ENCODE measurements at places on chromosomes 16 and 17.

GRCh38 chr16:31464781-31465260 is 5.5 kb downstream of the ARMC5 start:
- DNase-seq = no peak

GRCh38 chr17:7977039-7977438 is 25.4 kb upstream of the GUCY2D start:
- no peak for DNase-seq

DNA sequence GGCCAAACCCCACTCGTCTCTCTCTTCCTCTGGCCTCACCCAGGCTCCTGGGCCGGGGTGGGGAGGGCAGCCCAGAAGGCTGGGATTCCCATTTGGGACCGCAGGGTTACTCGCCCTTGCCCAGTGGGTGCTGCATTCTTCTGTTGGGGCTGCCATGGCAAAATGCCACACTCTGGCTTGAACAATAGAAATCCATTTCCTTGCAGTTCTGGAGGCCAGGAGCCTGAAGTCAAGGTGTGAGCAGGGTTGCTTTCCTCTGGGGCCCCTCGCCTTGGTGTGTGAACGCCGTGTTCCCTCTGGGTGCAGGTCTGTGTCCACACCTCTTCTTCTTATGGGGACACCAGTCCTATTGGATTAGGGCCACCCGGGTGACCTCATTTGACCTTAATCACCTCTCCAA is 105.8 kb upstream of the GSE1 start:
- no peak for DNase-seq

DNA sequence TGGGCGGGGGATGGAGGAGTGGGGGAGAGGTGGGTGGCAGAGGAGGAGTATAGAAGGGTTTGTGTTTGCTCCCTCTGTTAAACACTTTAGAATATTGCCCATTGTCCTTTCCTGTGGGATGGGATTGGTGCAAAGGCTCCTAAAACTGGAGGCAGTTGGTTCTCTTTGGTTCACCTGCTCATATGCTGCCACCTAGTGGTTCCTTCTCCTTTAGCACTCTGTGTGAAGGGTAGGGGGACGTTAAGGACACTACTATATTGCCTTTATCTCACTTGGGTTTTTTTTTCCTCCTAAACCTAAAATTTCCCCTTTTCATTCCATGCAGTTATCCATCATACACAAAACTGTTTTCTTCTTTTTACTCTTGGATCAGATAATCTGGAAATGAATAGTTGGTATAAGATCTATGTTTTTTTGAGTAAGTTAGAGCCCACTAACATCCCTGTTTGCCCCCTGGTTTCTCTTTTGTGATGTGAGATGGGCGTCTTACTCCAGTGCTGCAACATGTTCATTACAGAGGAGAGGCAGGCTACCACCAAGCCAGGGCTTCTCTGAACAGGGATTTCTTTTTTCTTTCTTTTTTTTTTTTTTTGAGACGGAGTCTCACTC is 23.8 kb downstream of the SNX11 start:
- DNase-seq = peak; percentile 77

DNA sequence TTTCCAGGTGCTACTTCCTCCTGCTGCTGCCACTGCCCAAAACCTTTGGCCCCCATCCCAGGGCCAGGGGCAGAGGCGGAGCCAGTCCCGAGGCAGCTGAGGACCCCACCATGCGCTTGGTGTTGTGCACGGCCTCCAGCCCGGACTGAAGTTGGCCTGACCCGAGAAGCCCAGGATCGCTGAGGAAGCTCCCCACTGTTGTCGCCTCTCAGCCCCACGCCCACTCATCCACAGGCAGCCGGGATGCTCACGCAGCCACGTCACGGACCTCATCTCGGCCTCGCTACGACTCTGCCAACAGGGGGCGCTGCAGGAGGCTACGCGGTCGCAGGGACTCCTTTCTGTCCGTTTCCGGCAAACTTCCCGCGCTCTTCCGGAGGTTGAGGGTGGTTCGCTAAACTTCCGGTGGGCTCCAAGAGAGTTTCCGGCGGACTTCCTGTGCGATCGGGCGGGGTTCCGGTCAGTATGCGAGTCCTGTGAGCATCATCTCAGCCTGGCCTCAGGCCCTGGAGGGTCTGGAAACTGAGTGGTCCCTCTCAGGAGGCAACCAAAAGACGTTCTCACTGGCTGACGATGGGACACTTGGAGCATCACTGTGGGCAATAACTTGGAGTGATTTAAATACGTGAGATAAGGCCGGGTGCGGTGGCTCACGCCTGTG is 12.4 kb downstream of the ZG16B start:
- DNase-seq = peak; percentile 34

DNA sequence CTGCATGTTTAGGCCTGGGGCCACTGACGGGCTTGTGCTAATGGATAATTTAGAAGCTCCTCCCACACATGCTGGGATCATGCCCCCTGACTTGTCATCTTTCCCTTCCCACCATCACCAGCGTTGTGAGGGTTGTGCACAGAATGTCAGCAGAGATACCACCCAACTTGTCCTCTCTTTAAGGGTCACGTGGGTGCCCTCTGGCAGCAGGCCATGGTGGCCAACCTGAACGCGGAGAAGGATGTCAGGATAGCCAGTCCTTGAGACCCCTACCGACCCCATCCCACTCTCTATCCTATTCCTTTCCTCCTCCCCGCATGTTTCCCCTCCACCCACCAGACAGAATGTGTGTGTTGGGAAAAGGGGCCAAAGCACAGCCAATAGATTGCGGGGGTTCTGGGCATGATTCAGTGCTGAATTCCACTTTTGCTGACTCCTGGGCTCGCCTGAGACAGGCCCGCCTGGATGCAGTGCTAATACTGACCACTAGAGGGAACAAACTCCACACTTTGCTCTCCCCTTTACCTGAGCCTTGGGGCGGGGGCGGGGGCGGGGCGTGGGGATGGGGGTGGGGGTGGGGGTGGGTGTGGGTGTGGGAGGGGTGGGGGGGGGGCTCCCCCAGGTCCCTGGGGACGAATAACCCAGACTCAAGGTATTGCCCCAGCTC is at the start of gene GH2:
Gene GH2 (minus strand): TSS at position 10 of the 667 bp plus-strand sequence. CDS start 143 bp downstream, outside the sequence.
- peak; percentile 48 for DNase-seq

GRCh38 chr16:7962091-7962879 is 628.0 kb downstream of the TMEM114 start:
- no peak for DNase-seq

- DNase-seq = peak; percentile 90
These were observed at the start of gene RPAIN for GRCh38 chr17:5419959-5420653. Gene RPAIN, plus strand, starts transcription at chr17:5420182. Its CDS starts 29 bp downstream, at chr17:5420211.

- DNase-seq = no peak
These were observed 22.1 kb downstream of the MYO18A start for GRCh38 chr17:29158096-29158487.

GRCh38 chr16:50088302-50088701 is 22.5 kb downstream of the HEATR3 start:
- no peak for DNase-seq

DNA sequence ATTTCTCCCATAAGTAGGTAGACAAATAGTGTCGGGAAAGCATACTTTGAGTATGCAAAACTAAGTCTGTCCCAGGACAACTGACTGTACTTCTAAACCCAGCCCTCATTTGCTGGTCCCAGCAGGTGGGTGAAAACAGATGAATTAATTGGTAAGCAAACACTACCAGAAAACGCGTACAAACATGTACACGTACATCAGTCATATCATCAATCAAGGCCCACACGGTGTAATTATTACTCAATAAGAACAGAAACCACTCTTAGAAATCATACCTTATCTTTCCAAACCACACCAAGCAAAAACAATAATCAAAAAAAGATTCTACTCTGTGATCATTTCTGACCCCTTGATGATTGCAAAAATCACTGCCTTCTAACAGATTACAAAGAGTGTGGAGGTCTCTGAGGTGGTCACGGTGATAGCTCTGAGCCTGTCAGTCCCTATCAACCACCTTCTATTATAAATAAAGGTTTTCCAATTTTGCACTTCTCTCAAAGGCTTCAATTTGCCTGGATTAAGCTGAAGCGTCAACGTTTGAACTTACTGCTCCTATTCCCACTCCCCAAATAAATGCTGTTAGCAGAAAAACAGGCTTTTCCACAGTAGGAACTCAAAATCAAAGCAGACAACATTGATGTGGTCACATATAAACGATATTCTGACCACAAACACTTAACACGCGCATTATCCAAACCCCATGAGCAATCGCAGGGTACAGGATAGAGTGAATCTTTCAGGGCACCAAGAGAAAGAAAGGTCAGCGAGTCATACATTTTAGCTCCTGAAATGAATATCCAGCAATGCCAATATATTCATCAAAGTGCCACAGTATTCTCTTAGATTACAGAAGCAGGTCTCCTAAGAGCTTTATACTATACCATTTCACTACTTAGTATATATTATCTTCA is 211.9 kb downstream of the STX8 start:
- DNase-seq = no peak

DNA sequence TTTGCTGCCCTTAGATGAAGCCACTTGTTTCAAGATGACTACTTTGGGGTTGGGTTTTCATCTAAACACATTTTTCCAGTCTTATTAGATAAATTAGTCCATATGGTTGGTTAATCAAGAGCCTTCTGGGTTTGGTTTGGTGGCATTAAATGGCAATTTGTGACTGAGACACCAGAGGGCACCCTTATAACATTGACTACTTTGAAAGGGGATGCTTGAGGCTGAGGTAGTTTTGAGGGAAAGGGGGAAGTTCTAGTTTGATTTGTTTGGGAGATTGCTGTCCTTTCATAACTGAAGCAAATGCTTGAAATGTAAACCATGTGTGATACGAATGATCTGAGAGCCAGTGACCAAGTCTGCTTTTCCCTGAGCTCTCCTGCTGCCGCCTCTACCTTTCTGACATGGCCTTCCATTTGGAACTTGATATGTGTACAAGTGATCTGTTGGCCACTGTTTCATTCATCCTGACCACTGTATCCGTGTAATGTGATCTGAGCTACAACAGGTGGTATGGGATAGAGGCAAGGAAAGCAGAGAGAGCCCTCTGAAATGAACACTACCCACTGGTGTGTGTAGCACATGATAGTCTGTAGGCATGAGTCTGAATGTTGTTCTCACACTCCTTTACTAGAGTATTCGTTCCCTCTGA is 5.8 kb upstream of the RARA start:
- peak; percentile 80 for DNase-seq

DNA sequence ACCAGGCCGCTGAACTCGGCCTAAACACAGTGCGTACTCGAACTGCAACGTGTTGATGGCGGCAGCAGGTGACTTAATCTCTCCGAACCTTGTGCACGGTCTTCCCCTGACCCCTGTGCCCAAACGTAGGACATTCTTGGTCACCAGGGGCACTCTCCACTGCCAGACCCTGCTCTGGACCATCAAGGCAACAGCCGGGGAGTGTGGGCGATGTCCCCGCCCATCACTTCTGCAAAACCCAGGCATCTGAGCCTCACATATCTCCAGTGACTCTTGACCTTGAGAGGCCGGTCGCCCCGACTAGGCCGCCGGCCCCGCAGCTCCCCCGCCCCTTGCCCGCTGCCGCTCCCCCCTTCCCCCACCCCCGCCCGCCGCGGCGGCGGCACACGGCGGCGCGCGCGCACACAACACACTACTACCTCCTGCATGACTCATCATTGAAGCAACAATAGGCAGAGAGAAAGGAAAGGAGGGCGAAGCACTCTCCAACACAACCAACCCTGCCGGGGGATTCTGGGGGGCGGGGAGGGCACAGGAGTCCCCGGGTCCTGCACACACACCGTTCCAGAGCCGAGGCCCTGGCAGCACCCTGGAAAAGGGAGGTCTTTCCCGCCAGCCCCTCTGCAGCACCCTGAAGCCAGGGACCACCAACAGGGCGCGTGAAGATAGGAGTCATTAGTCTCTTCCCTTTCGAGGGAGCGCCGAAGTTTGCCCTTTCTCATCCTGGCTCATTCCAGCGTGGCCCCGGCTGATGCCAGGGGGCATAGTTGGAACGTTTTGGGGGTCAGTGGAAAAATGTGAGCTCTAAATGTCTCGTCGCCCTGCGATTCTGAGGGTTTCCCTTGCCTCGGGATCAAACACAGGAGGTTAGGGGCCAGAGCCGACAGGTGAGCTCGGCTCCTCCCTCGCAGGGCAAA is 1.9 kb downstream of the MNT start:
- DNase-seq = peak; percentile 78

GRCh38 chr17:17751489-17752088 is 70.3 kb downstream of the RAI1 start:
- DNase-seq = peak; percentile 31

DNA sequence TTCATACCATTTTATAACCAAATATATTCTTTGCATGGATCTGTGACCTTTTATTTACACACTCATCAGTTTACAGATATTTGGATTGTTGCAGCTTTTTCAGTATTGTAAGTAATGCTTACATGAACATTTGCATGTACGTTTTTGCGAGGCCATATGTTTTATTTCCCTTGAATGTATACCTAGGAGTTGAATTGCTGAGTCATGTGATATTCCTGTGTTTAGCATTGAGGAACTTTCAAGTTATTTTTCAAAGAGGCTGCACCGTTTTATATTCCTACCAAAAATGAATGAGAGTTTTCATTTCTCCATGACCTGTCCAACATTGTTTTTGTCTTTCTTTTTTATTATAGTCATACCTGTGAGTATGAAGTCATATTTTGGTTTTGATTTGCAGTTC is 392.1 kb downstream of the CNTNAP4 start:
- no peak for DNase-seq

GRCh38 chr17:50266384-50267073 is 7.7 kb upstream of the TMEM92 start:
- DNase-seq = no peak

DNA sequence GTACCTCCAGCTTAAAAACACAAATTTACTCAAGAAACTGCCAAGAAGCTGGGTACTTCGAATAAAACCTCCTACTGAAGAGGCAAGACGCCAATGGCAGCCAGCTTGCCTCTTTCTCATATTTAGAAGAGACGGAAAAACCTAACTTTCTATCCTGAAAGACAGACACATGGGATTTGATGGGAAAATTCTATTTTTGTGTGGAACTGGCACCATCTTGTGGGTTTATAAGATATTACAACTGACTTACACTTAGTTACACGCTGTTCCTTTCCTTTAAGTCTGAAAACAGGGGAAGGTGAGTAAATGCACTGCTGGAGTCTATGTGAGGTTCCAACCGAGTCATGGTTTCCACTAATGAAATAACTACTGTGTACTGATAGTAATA is 10.3 kb downstream of the ZNF18 start:
- peak; percentile 42 for DNase-seq

DNA sequence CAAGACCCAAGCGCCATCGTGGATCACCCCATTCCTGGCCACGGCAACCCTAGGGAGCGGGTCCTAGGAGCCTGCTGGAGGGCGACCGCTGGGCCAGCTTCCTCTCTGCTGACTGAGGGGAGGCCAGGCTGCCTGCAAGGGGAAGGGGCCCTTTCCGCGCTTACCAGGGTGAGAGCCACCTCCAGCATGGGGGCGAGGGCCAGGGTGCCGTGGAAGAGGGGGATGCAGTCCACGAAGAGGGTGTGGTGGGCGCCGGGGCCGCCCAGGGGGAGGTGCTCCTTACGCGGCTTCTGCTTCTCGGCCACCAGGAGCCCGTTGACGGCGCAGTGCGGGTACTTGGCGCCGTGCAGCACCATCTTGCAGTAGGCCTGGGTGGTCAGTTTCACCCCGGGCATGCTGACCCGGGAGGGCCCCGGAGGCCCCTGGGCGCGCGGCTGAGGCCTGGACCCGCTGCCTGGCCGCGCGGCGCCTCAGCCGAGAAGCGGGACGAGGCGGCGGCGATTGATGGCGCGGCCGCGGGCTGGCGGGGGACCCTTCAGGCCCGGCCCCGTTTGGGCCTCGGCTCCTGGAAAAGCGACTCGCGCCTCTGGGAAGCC is 345 bp downstream of the EMC8 start:
- peak; percentile 67 for DNase-seq

GRCh38 chr16:83835586-83836566 is 28.1 kb downstream of the HSBP1 start:
- peak; percentile 72 for DNase-seq

Measured in NB4 (cell line).